ENCODE measurements at places on chromosomes 11 and 22.

DNA sequence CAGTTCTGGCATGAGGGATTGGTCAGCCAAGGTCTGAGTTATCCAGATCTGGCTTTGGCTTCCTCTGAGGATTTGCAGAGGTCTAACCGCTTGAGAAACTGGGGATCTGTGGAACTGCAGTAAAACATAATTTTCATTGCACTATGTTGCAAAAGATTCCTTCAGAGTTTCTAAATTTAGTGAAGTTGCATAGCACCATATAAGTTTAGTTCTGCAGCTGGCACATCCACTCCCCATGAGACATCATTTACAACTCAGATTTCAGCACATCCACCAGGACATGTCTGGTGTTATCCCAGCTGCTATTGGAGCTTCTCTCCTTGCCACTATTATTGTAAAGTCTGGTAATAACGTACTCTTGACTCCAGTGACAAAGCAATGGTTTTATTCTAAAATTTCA, 181.5 kb downstream of the CWF19L2 start:
- DNase-seq = no peak

GRCh38 chr22:49350441-49351121, 477.1 kb downstream of the BRD1 start:
- DNase-seq = no peak

GRCh38 chr11:20035701-20036601, 124.3 kb downstream of the DBX1 start:
- no peak for DNase-seq

DNA sequence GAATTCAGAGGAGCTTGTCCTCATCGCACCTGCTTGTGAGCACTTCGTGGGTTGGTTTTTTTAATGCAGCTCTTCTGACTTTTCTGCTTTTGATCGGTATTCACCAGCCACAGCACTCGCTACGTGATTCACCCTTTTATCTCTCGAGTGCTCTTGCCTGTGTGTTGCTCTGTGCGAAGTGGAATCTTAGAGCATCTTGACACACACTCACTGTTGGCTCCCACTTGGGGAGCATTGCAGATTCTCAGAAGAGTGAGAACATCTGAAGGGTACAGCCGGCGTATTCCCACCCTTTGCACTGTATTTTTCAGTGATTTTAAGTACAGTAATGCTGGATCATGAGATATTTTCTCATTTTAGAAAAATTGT, 10.9 kb downstream of the TNNT3 start:
- DNase-seq = no peak

- no peak for DNase-seq
Observed at GRCh38 chr22:19448076-19448607, 631 bp upstream of the C22orf39 start.

- DNase-seq = no peak
Observed at GRCh38 chr11:111331711-111332479, 33.5 kb downstream of the POU2AF3 start.

- no peak for DNase-seq
Observed at GRCh38 chr11:84243629-84244263, 957.6 kb upstream of the CCDC90B start.

- DNase-seq = no peak
Observed at GRCh38 chr11:2342557-2342956, 34.6 kb upstream of the CD81 start.

GRCh38 chr22:30432520-30432919, 7.0 kb downstream of the MTFP1 start:
- no peak for DNase-seq

DNA sequence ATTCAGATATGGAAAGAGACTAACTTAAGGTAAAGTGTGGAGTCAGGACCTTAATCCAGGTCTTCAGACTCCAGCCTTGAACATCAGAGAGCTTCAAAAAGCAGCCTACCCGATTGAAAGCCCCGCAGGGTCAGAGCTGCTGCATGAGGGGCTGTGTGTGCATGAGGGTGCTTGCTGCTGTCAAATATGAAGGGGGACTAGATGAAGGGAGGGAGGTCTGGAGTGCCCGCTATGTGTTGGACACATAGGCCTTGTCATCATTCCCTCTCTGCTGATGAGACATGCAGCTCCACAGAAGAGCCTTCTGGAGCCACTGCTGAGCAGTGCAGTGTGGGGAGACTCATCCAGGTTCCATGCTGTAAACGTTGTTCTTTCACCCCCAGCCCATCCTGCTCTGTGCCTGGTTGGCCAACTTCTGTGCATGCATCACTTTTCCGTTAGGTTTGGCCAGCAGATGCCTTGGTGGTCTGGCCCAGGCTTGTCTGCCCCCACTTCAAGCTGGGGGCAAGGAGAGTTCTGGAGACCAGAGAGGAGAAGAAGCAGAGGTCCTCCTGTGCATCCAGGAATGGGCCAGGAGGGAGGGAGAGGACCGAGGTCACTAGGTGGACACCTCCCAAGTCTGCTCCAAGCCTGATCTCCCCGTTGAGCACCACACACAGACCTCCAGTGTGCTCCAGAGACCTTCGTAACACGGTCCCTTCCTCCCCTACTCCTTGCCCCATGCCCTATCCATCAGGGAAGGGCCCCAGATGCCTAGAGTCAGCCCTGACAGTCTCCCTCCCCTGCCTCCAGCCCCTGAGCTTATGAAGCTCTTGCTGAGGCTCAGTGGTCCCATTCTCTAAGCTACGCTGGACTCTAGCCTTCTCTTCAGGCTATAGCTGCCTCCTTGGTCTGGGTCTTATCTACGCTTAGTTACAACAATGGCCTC, 32.0 kb downstream of the LRRC32 start:
- no peak for DNase-seq

DNA sequence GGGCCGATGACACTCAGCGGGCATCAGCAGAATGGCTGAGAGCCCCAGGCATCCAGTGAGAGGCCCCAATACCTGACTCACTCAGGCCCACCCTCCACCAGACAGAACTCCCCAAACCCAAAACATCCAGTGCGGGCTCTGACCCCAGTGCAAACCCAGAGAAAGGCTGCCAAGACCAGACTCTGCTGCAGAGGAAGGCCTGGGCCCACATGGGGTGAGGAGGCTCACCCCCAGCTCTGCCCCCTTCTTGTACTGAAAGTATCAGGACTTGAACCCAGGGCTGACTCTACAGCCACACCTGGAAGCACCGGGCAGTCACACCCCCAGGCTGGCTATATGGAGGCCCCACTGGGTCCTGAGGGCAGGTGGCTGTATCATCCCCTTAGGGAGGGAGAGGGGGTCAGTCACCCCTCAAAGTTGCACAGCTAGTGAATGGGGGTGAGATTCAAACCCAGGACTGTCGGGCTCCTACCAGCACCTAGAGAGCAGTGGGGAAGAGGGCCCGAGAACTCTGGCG, 49.3 kb downstream of the IGLL1 start:
- no peak for DNase-seq

DNA sequence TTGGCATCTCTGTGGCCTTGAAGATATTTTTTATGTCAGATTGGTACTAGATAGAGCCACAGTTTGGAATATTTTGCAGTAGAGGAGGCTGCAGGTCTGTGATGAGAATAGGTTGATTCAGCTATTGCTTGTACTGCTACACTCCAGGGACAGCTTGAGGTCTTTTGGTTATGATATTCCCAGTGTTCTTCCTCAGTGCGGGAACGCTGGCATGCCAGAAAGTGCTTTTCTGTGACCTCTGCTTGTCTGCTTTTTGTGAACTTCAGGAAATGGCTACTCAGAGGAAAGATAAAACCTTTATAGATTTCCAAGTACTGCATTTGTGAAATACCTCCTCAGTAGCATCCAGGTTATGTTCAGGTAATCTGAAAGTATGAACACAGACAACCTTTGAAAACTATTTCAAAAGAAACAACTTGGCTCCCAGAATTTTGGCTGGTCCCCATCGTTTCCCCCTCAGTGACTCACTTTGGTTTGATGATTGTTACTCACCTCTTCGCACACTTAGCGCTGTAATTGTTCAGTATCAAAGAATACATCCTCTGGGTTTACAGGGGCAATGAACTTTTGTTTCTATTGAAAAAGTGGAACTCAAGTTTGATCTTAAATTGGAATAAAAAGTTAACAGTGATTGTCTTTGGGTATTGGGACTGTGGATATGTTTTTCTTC, 191.4 kb downstream of the HIPK3 start:
- no peak for DNase-seq

DNA sequence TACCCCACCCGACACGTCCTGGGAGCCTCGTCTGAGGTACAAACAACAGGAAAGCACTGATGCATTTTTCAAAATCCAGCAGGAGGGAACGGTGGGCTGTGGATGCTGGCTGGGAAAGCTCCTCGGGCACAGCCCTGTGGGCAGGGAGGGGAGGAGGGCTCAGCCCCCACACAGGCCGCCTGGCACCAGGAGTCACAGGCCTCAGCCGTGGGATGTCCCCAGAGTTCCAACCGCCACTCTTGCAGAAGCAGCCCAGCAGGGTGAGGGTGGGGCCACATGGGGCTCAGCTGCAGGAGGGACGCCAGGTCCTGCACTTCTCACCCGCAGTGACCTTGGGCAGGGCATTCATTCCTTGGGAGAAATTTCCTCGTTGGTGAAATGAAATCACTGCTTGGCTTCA, 274.6 kb downstream of the BRD1 start:
- no peak for DNase-seq

- DNase-seq = no peak
Observed at GRCh38 chr11:112023104-112023503, 2.1 kb upstream of the DLAT start.

GRCh38 chr11:1218256-1218787, 4.5 kb upstream of the MUC5B start:
- no peak for DNase-seq

DNA sequence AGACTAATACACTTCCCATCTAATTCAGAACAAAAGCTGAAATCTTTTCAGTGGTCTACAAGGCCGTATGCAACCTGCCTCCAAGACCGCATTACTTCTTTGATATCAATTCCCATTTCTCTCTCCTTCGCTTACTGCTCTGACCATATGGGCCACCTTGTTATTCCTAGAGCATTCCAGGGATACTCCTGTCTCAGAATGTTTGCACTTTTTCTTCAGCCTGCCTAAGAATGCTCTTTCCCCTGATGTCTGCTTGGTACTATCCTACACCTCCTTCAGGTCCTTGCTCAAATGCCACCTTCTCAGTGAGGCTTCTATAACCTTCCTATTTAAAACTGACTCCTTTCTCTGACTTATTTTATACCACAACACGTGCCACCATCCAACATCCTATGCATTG, 71.2 kb downstream of the MAML2 start:
- no peak for DNase-seq

DNA sequence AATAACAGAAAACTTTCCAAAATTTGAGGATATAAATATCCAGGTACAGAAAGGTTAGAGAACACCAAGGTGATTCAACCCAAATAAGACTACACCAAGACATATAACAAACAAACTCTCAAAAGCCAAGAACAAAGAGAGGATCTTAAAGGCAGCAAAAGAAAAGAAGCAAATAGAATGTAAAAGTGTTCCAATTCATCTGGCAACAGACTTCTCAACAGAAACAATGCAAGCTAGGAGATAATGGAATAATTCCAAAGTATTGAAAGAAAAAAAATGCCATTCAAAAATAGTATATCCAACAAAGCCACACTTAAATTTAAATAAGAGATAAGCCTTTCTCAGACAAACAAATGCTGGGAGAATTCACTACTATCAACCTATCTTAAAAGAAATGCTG, 153.0 kb upstream of the FAT3 start:
- no peak for DNase-seq

DNA sequence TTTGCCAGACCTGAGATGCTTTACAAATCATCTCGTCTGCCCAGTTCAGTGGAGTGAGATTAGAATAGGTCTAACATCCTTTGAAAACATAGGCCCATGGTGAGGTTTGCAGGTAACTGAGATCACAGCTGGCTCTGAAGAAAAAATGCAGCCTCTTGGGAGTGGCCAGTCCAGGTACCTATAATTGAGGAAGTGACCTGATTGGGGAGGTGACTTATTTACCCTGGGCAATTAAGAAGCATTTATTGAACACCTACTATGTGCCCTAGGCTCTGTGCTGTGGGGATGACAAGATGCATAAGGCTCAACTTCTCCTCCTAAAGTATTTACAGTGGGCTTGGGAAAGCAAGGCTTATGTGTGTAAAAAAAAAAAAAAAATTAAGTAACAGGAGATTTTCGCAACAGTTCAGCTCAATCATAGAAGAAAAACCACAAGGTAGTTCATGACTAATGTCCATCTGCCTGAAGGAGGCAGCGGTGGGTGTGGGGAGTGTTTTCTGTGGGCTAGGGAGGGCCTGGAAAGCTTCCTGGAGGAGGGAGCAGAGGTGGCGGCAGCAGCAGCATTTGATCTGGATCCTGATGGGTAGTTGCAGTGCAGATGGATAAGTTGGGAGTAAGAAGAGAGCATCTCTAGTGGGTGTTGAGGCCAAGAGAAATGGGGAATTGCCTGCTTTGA, 16.1 kb downstream of the MICAL2 start:
- DNase-seq = no peak

DNA sequence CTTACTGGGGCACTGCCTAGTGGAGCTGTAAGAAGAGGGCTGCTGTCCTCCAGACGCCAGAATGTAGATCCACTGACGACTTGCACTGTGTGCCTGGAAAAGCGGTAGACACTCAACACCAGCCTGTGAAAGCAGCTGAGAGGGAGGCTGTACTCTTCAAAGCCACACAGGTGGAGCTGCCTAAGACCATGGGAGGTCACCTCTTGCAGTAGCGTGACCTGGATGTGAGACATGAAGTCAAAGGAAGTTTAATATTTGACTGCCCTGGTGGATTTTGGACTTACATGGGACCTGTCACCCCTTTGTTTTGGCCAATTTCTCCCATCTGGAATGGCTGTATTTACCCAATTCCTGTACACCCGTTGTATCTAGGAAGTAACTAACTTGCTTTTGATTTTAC, 196.6 kb upstream of the CTSC start:
- DNase-seq = no peak

DNA sequence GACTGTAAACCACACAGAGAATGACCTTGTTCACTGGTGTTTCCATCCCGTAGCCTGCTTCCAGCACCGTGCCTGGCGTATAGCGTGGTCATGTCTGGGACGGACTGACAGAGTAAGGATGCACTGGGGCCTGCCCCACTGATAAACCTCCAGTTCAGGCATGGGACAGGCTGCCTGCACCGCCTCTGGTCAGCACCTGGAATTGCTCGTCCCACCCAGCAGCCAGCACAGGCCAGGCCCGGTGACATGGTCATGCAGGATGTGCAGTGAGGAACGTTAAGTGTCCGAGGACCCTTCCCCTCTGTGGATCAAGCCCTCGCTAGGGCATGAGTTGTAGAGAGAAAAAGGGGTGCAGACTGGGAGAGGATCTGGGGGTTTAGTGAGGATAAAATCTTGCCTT, 44.8 kb downstream of the LMO1 start:
- DNase-seq = no peak

GRCh38 chr11:122149202-122149601, 33.2 kb upstream of the BLID start:
- DNase-seq = no peak

GRCh38 chr11:68020575-68020974, 9.9 kb upstream of the NDUFS8 start:
- no peak for DNase-seq

DNA sequence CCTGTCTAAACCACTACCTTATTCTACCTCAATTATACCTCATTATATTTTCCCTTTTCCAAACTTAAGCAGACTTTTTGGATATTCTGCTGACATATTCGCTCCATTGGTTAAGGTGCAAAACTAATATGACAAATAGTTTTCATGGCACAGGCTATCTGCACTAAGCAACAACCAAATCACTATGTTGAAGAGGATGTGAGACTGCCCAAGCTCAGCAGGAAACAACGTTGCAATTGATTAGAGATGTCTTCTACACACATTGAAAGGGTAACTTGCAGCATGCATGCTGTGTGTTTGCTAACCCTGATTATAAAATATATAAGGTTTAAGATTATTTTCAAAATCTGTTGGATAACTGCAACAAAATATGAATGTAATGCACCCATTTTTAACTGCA, 61.6 kb downstream of the STK33 start:
- DNase-seq = no peak
